ENCODE measurements at places on chromosomes 5 and 9.

DNA sequence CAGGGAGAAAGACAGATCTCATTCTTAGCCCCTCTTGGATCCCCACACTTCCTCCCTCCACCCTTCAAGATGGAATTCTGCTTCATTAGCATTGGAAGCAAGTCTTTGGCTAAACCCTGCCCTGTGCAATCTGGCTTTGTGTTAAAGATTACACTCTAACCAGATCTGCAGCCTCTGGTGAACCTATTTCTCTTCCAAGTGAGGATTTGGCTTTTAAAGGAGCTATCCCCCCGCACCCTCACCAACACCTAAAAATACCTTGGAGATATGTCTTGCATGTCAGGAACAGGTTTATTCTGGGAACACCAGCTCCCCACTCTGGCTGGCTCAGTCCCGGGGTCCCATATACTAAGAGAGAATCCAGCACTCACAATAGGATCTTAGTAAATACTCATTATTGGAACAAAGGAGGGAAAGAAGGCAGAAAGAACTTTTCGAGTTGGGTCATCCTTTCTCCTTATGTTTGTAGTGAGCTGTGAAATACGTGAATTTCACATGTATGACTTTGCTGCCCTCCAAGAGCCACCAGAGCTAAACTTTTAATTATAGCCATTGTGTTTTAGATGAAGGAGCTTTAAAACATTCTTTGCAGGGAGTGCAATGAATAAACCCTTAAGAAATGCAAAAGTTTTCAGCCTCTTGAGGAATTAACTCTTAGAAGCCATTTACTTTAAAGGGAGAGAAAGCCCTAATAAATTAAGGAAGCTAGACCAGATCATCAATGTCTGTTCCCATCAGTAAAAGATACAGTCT is 53.7 kb upstream of the HRH2 start:
- DNase-seq: no peak

- DNase-seq: no peak
Measured at GRCh38 chr5:1312993-1313833, 18.3 kb upstream of the TERT start.

DNA sequence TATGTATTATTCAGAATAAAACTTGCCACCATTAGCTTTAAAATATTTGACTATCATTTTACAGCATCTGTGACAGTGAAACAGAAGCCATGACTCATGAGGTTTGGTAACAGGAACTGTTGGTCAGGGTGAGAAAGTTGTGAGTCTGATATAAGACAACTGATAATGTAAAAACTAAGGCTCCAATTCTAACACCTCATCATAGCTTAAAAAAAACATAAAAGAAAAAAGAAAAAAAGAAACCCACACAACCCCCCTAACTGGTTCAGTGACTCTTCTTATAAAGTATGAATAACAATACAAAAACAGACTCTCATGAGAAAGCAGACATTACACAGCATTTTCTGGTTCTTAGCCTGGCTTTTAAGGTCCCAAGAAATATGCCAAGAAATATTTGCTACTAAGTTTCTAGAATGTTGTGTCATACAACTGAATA is 85.8 kb downstream of the MRPS27 start:
- DNase-seq: no peak

DNA sequence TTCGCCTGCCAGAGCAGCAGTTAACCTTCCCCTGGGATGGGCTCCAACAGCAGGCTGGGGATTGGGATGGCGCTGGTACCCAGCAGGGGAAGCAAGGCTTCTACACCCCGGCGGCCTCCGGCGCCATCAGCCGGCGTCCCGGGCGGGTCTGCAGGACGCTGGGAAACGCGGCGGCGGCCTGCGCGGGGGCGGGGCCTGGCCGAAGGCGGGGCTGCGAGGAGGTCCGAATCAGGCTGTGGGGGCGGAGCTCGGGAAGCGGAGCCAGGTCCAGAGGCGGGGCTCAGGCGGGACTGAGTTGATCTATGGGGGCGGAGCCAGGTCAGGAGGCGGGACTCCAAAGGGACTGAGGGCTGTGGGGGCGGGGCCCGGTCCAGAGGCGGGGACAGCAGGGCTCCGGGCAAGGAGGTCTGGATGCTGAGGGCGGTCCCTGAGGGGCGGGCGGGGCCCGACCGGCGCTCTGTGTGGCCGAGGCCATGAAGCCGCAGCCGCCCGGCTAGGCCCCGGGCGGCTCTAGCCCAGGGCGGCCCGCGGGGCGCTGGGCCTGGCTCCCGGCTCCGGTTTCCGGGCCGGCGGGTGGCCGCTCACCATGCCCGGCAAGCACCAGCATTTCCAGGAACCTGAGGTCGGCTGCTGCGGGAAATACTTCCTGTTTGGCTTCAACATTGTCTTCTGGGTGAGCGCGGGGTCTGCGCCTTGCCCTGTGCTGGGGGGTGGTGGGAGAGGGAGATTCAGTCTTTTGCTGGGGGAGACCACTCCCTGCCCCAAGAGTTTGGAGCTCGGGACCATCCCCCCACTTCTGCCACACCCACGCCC is at the start of gene TSPAN17:
Gene TSPAN17, plus strand, starts transcription at position 455 of the 813 bp plus-strand sequence. Its CDS starts 132 bp downstream, at position 587.
- peak; percentile 57 for DNase-seq

DNA sequence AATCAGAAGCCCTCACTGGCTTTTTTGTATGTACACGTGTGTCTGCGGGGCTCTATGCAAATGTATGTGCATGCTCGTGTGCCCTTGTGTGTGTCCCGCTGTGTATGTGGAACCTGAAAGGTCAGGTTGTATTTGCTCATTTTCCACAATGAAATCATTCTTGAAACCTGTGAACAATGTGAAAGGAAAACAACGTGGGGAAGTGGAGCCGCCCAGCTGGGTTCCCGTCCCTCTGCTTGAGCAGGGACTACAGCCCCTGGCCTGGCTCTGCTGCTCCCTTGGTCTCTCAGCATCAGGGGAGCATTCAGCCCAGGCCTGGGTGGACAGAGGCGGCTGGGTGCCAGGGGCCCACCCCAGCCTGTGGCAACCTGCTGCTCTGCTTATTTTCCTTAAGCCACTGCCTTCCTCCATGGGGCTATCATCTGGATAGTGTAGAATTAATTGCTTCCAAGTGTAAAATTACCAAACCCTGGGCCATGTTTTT is 3.0 kb downstream of the ECSCR start:
- no peak for DNase-seq

- DNase-seq: no peak
Measured at GRCh38 chr5:172559004-172559932, 81.8 kb upstream of the NEURL1B start.

DNA sequence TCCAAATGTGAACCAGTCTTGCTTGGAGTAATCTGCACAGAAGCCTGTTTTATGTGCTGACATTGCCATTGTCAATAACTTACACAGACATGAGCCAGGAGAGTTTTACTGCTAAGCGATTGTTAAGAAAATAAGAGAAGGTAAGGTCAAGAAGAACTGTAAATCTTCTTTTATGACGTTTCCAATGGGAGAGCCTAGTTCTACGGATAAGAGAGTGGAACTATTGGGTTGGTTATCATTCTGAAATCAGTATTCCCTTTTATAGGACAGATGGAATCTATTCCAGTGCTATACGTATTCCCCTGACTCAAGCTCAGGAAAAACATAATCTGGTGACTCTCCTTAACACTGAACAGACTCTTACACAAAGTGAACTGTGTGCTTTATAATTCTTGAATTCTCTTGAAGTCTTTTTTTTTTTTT is 137.9 kb upstream of the OTULINL start:
- DNase-seq: no peak

GRCh38 chr5:122584411-122585300 is 190.2 kb upstream of the SNX2 start:
- no peak for DNase-seq
